Hematopoietic multipotent progenitor cell (in vitro differentiated cells): ENCODE measurements at places on chromosomes 13 and 19. TPM values are rescaled to one million over a fixed set of nuclear protein-coding genes. Genes with fewer than 3 reads are reported as not detected.

The IGFL2 gene
- total RNA-seq, result not detected

The HNRNPL gene
- total RNA-seq, result 310 TPM

DNA sequence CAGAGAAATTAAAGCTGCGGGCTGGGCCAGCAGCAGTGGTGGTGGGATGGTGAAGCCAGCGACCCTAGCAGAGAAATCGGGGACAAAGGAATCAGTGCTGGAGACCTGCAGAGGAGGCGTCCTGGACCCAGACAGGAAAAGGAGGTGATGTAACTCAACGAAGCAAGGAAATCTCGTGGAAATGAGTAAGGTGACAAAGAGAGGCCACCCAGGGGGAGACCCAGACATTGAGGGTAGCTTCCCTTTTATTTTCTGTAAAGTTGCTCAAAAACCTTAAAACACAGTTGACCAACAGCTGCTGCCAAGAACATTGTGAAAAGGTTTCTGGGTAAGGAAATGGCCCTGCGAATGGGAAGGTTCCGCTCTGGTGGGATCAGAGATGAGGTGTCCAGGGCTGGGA lies 13.3 kb upstream of the RETN start:
- no peak for DNase-seq

The NXNL1 gene
- total RNA-seq, result not detected

DNA sequence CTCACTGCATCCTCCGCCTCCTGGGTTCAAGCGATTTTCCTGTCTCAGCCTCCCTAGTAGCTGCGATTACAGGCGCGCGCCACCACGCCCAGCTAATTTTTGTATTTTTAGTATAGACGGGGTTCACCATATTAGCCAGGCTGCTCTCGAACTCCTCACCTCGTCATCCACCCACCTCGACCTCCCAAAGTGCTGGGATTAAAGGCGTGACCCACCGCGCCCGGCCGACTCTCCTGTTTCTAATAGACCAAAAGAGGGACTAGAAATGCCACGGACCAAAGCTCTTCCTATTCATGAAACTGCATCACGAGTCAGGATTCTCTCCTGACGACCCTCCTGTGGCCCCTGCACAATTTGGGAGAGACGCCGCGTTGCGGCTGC lies 563 bp downstream of the ZNF43 start:
- no peak for DNase-seq

GRCh38 chr19:56109226-56109625 lies 11.9 kb downstream of the ZNF787 start:
- DNase-seq, result no peak

GRCh38 chr19:19438366-19439175 lies 33.1 kb downstream of the GATAD2A start:
- no peak for DNase-seq

DNA sequence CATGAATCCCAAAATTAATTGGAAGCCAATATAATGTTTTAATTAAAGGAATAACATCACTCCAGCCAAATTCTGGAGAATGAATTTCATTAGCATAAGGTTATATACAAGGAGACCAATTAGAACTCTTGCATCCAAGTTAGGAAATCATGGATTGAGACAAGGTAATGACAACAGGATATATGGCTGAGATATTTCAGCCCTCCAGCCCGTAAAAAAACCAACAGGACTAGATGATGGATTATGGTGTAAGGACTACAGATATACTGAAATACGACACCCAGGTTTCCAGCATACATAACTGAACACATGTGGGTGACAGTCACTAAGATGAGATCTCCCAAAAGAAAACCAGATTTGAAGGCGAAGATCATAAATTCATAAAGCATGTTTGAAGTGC lies 56.5 kb downstream of the TSC22D1 start:
- DNase-seq, result no peak

GRCh38 chr19:8320564-8321066 lies 560 bp downstream of the NDUFA7 start:
- peak; percentile 17 for DNase-seq

DNA sequence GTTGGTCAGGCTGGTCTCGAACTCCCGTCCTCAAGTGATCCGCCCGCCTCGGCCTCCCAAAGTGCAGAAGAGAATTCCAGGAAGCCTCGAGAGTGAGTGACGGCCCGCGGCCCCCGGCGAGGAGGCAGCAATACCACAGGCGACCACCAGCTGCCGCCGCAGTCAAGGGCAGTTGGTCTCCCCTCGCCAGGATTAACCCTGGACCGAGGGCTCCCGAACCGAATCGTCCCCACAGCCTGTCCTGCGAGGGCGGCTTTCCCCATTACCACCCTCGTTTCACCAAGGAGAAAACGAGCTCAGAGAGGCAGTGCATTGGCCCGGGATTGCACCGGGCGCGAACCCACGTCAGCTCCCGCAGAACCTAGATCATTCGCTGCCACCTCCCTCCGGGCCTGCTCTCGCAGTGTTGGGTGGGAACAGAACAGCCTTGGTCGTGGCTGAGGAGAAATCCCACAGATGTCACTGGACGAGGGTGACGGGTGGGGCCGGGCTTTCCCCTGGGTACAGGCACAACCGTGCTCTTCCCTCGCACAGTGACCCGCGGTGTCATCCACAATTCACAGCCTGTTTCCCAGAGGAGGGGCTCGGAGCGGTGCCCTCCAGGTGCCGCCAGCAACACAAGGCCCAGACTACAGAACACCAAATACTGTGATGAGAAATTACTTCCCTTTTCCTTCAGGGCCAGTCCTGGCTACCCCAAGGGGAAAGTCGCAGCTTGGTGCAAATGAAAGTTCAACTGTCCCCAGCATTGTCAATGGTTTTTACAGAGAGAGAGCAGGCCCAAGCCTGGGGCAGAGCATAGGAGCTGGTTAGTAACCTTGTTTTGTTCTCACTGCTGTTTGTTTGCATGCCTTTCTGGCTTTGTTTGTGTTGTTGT lies 24.8 kb downstream of the C2CD4C start:
- DNase-seq, result peak; percentile 22
